ENCODE measurements at places on chromosomes 6 and 20.

DNA sequence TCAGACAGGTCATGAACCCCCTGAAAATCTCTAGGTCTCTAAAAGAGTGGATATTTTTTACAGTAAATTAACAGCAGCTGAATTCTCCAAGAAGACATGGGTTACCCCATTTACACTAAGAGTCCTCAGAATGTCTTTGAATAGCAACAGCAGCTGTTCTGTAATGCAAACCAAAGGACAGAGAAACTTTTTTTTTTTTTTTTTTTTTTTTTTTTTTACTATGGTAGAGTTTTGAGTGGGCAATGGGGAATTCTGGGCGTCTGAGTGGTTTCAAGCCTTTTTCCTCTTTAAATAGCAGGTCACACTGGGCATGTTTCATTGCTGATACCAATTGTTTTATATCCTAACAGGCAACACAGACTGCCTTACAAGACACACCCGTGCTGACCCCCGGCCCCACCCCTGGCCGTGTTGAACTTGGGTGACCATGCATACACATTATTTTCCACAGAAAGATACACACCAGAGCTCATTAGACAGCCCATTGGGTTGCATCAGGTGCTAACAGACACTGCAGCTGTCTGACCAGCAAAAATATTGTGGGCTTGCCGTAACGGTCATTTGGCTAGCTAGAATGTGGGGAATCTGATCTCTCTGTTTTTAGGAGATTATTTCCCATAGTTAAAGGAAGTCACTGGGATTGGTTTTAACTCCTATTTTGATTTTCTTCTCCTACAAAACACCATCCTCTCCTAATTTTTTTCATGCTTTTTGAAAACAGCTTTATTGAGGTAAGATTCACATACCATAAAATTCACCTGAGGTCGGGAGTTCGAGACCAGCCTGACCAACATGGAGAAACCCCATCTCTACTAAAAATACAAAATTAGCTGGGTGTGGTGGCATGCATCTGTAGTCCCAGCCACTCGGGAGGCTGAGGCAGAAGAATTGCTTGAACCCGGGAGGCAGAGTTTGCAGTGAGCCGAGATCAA lies 26.7 kb upstream of the IRF4 start:
- no peak for DNase-seq

DNA sequence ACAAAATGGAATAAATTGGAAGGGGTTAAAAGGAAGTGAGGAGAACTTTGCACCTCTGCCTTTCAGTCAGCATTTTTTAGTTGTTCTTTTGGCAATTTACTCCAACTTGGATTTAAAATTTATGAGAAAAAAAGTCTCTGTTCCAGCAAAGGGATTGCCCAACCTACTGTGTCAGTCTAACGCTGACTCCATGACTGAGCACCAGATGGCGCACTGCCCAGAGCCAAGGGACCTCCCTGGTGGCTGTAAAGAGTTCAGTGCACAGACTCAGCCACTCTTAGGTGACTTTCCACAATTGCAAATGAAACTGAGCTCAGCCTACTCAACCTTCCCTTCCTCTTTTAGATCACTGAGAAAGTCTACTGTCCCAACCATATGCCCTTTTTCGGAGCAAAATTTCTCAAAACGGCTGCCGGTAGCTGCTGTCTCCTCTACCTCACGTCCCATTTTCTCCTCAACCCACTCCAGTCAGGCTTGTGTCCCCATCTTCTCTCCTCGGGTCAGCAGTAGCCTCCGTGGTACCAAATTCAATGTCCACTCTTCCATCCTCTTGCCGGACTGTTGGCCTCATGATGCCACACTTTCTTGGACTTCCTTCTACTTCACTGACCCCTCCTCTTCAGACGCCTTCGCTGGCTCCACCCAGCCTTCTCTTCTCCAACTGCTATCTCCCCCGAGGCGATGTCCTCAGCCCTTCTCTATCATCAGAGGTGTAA lies 38.7 kb downstream of the GSTA2 start:
- DNase-seq: peak; percentile 72

DNA sequence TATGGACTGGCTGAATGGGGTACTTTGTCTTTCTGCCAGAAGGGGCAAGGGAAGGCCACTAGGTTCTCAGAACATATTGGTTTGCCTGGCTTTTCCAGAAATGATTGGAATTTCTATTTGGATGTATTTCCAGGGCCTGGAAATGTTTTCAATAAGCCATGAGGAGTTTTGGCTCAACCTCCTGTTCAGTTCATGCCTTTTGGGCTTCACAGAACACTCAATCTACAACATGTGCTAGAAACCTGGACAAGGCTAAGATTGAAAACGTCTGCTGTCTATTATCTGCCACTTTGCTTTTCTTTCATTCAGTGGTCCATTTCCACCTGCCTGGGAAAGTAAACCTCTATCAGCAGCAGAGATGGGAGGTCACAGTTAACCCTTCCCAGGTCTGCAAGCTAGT lies 793.4 kb downstream of the TENT5A start:
- no peak for DNase-seq

DNA sequence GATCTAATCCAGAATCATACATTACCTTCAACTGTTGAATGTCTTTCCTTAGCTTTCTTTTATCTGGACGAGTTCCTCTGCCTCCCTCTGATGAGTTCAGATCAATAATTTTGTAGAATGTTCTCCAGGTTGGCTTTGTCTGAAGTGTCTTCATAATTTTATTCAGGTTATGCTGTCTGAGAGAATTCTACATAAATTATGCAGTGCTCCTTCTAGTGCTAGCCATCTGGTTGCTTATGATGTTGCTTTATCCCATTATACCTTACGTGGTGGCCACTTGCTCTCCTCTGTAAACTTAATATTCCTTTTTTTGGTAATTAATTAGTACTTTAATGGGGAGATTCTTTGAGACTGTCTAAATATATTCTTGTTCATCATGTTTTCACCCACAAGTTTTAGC lies 67.7 kb upstream of the PTCHD4 start:
- no peak for DNase-seq

- DNase-seq: no peak
Measured at GRCh38 chr6:148035806-148036390, 306.7 kb upstream of the SASH1 start.

DNA sequence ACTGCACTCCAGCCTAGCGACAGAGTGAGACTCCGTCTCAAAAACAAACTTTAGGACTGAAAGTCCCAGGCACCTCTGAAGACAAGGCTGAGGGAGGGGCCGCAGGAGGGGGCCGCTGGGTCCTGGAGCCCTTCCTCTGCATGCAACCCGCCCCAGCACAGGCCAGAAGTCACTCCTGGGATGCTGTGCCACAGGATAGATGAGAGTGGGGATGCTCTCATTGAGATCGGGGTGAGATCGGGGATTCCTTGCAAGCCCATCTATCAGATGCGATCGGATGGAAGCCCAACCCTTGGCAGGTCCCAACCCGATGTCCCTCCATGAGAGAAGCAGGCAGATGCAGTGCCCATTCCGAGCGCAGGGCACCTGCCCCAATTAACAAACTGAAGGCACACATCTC lies 66.5 kb downstream of the WDR27 start:
- DNase-seq: no peak

GRCh38 chr20:17965042-17965697 lies 3.4 kb downstream of the SNX5 start:
- DNase-seq: no peak

- no peak for DNase-seq
Measured at GRCh38 chr20:47379433-47380150, 23.1 kb upstream of the ZMYND8 start.

DNA sequence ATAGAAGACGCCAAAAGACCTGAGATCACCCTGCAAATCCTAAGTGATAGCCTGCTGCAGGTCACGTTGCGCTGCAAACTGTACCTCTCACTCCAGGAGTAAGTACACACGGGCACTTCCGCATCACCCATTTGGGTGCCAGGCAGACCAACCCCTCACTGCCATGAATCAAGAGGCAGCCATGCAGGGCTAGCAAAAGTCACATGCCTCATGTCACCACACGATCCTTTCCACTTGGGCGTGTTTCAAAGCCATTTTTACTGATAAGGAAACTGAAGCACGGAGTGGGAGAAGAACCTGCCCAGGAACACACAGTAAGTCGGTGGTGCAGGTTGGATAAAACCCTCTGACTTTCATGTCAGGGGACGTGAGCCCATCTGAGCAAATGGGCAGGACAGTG lies 37.0 kb downstream of the BPIFB1 start:
- no peak for DNase-seq

GRCh38 chr6:46421939-46422338 lies 69.3 kb downstream of the RCAN2 start:
- DNase-seq: no peak

DNA sequence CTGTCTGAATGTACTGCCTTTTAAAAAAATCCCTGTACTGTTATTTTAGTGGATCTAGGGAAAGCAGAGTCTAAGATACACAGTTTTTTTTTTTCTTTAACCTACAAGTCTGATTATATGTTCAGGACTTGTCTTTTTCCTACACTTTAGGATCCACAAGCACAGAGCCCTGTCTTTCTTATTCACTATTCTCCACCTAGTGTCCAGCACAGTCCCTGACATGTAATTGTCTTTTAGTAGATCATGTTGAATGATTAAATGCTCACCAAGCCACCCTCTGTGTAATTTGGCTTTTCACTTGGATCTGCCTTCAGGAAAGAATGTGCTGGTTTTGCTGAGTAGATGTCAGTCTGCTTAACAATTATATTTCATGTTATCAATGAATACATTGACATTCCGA lies 35.8 kb upstream of the YWHAB start:
- no peak for DNase-seq

DNA sequence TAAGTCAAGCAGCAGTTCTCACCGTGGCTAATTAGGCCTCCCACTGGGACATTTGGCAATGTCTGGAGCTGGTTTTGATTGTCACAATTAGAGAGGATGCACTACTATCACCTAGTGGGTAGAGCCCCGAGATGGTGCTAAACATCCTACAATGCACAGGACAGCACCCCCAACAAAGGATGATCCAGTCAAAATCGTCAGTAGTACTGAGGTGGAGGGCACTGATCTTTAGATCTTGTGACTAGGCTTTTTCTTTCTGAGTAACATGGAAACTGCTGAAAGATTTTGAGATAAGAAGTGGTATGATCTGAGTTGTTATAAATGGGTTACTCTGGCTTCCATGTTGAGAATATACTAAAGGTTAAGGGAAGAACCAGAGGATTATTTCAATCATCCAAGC lies 12.0 kb downstream of the UBD start:
- DNase-seq: peak; percentile 15

GRCh38 chr20:63527184-63527583 lies 6.6 kb downstream of the PPDPF start:
- no peak for DNase-seq

DNA sequence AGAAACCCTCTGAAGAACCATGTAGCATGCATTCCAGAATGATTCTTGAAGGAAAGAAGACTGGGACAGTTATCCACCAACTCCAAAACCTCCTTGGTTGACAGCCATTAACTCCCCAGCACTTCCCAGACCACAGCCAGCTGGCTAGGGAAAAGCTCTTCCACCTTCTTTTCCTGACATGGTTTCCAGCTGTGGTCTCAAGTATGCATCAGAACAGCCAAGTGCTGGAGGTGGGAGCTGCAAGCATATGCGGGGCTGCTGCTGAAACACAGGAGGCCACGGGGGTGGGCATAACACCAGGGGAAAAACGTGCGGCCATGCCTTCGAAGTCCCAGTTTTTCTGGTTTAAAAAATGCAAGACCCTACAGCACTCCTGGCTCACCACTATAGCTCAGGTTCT lies 108.0 kb upstream of the FAM184A start:
- DNase-seq: no peak

- DNase-seq: peak; percentile 98
Measured at GRCh38 chr20:24992487-24993205, at the start of gene APMAP. TSS of gene APMAP (minus strand) at chr20:24992751. CDS start at chr20:24992688, 63 bp downstream.

- no peak for DNase-seq
Measured at GRCh38 chr6:155915651-155916050, 460.0 kb upstream of the NOX3 start.

- DNase-seq: no peak
Measured at GRCh38 chr6:125558241-125558843, 191.1 kb upstream of the HEY2 start.

DNA sequence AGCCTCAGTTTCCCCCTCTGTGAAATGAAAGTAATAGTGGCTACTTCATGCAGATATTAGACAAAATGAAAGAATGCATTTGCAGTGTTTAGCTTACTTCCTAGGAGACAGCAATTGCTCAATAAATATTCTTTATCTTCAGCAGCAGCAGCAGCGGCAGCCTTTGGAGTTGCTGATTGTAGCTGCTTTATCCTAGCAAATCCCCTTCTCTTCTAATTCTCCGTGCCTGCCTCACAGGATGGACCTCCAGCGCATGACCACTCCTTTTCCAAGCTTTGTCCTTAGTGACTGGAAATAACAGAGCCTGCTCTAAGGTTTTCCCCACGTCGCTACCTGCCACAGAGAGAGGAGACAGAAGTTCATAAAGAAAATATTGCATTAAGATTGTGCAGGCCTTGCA lies 279.8 kb downstream of the TSHZ2 start:
- DNase-seq: no peak

DNA sequence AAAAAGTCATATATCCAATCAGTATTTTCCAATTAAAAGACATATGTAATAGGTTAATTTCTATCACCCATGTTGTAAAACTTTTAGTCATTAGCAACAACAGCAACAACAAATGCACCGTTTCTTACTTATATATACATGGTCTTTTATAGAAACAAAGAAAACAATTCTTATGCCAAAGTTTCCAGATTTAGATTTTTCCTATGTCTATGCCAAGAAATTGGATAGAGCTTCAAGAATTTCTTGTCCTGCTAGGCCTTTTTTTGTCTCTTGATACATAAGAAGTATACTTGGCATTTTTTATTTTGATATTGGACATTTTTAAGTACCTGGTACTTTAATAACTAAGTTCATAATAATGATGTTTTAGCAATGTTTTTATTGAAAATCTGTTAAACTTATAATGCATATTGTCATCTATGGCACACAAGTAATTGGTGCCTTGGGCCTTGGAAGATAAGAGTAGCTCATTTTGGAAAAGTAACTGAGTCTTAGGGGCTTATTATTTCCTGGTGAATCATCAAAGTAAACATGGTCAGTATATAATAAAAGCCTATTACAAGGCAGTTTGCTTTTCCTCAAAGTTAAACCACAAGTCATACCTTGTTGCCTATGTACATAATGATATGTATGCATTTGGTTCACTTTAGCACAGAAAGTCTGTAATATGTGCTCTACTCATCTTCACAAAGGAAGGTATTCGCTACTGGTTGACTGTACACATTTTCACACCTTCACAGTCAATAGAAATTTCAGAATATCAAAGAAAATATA lies 10.1 kb upstream of the FRK start:
- no peak for DNase-seq

DNA sequence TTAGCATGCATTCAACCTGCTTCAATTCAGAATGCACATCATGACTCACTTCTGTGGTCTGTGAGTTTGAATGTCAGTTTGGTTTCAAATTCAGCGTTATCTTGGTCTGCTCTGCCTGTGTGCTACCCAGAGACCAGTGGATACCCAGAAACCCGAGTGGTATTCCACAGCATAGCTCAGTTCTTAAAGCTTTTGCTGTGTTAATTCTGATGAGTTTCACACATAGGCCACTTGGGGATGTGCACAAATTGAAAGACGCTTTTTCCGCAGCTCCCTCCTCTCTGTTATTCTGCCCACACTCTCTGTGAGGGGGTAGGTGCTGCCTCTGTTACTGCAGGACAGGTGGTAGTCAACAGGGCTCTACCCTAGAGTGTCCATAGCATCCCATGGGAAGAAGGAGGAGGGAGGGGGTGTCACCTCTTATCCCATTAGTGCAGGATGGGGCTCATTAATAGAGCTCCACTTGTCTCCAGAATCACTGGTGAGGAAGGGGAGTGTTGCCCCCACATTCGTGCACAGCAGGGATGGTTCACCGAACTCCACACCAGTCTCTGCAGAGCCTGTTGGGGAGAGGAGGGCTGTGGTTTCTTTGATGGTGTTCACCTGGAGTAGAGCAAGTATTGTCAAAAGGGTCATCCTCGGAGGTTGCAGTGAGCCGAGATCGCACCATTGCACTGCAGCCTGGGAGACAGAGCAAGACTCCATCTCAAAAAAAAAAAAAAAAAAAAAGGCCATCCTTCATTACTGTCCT lies 29.2 kb upstream of the SDCBP2 start:
- DNase-seq: peak; percentile 59
